ENCODE measurements at places on chromosomes 6 and 20. TPM values are rescaled to one million over a fixed set of nuclear protein-coding genes. Genes with fewer than 3 reads are reported as not detected.

DNA sequence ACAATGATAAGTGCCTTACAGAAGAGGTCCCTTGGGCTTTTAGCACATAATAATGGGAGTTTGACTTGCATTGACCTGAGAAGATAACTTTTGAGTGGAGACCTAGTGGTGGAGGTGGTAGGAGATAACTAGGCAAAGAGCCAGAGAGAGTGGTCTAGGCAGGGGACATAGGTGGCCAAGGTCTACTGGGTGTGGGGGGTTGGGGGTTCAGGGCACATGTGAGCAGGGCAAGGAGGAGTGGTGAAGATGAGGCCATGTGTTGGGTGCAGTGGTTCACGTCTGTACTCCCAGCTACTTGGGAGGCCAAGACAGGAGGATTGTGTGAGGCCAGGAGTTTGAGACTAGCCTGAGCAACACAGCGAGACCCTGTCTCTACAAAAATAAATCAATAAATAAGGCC lies 74.3 kb upstream of the CTNNBL1 start:
- DNase-seq: no peak

GRCh38 chr6:47023573-47023972 lies 18.6 kb downstream of the ADGRF1 start:
- no peak for DNase-seq

GRCh38 chr6:37761554-37762271 lies 57.8 kb upstream of the ZFAND3 start:
- no peak for DNase-seq

DNA sequence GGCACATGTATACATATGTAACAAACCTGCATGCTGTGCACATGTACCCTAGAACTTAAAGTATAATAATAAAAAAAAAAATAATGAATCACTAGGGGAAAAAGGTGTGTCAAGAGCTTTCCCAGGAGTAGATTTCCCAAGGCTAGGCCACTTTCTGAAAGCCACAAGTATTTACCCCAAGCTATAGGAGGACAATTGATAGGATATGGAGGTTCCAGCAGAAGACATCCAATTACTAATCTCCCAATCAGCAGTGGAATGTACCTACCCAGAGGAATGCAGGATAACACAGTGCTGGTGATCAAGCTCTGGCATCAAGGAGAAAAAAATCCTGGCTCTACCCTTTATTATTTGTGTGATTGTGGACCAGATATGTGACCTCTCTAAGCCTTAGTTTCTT lies 562.7 kb downstream of the RFPL4B start:
- DNase-seq: no peak

GRCh38 chr6:139135578-139136545 lies 982 bp downstream of the HECA start:
- DNase-seq: peak; percentile 24

GRCh38 chr20:53468587-53468986 lies 125.1 kb downstream of the ZNF217 start:
- no peak for DNase-seq

DNA sequence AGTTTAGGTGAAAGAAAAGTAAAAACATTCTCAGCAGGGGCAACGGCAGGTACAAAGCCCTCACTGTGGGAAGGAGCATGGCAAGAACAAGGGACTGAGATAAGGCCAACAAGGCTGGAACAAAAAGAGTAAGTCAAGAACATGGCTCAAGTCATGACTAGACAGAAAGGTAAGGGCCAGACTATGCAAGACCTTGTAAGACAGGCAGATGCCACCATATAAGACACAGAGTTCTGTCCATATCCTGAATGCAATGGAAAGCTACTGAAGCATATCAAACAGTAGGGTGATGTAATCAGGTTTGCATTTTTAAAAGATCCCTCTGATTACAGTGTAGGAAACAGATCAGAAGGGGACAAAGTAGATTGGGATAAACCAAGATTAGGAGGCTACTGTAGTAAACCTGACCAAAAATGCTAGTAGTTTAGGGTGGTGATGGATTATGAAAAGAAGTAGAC lies 5.5 kb downstream of the REV3L start:
- DNase-seq: no peak

DNA sequence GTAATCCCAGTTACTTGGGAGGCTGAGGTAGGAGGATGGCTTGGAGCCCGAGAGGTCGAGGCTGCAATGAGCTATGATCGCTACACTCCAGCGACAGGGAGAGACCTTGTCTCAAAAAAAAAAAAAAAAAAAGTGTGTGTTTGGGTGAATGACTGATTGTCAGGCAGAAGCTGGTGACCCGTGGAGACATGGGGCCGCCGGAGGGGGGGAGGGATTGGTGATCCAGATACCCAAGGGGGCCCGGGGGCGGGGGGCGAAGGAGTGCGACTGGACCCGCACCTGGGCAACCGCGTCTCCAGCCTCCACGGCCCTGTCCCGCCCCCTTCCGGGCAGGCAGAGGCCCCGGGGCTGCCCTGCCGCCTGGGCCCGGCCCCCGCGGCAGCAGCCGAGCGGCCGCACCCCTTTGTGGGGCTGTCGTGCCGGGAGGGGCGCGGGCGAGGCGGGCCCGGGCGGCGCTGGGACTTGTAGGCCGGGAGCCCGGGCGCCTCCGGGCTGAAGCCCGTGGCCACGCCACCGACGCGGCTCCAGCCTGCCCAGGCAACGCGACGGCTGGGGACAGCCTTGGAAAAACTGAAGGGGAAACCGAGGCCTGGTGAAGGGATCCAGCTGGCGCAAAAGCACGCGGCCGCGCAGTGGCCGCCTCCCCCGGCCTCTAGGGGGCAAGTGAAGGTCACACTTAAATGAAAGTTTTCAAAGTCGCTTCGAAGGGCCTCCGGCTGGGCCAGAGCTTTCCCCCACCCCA lies 2.1 kb upstream of the RBM38 start:
- DNase-seq: no peak

DNA sequence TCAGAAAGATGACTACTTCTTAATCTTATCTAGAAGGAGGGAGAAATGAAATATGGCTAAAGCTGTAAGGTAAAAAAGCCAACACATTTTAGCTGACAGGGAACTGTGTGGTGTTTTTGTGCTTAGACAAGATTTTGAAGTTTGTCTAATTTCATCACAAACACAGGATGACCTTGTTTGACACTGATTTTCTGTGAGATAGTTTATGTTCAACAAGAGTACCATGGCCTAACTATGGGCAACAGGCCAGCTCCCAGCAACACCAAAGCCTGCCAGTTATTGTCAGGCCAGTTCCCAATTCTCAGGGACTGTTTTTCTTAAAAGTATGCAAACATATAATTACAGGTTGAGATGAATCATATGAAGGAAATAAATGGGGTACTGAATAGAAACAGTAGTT lies 5.5 kb upstream of the ABCF1 start:
- DNase-seq: no peak

GRCh38 chr6:107750176-107750797 lies 73.8 kb downstream of the SCML4 start:
- no peak for DNase-seq

GRCh38 chr6:167452338-167453081 lies 127.6 kb downstream of the TTLL2 start:
- no peak for DNase-seq

DNA sequence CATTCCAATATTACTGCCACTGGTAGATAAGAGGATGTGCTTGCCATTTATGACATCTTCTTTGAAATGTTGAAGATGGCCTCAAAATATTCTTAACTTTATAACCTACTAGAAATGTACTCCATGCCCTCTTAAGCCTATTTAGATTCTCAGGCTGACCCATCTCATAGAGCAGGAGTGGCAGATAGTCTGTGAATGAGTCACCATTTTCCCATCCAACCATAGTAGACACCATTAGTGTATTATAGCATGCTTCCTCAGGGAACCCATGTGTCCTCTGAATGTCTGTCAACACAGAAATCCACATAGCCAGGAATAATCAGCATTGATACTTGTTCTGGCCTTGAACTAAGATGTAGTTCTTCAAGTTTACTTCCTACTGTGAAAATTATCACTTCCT lies 150.2 kb downstream of the IMPG1 start:
- DNase-seq: no peak

DNA sequence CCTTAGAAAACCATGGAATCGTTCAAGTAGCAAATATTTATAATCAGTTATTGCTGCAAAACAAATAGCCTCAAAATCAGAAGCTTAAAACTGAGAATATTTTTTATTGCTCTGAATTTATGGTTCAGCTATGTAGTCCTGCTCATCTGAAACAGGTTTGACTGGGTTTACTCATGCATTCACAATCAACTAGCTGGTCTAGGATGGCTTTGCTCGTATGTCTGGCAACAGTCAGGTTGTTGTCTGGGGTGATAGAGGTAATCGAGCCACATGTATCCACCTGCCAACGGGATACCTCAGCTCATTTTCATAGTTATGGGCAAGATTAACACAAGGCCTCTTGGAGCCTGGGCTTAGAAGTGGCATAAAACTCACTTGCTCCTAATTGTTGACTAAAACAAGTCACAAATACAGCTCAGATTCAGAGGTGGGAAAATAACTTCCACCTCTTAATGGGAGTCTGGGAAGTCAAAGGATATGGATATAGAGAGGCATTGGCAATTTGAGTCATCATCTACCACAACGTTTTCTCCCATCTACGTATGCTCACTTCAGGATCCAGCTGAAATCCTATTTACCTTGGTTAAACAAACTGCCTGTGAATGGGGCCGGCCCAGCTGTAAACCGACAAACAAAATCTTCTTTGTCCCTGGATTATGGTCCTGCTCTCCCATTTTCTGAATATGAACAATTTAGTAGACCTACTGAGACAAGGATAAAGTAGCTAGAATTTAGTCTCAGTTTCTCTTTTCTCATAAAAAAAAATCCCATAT lies 54.5 kb upstream of the TENT5A start:
- no peak for DNase-seq

The FAM217A gene
- total RNA-seq: not detected

The DLL1 gene
- 14.4 TPM for total RNA-seq

The MYBL2 gene
- not detected for total RNA-seq

Measured in omental fat pad (tissue), 4 donors.